CD14-positive monocyte (primary cell): ENCODE measurements at places on chromosomes 6 and 20. TPM values are rescaled to one million over a fixed set of nuclear protein-coding genes. Genes with fewer than 3 reads are reported as not detected.

DNA sequence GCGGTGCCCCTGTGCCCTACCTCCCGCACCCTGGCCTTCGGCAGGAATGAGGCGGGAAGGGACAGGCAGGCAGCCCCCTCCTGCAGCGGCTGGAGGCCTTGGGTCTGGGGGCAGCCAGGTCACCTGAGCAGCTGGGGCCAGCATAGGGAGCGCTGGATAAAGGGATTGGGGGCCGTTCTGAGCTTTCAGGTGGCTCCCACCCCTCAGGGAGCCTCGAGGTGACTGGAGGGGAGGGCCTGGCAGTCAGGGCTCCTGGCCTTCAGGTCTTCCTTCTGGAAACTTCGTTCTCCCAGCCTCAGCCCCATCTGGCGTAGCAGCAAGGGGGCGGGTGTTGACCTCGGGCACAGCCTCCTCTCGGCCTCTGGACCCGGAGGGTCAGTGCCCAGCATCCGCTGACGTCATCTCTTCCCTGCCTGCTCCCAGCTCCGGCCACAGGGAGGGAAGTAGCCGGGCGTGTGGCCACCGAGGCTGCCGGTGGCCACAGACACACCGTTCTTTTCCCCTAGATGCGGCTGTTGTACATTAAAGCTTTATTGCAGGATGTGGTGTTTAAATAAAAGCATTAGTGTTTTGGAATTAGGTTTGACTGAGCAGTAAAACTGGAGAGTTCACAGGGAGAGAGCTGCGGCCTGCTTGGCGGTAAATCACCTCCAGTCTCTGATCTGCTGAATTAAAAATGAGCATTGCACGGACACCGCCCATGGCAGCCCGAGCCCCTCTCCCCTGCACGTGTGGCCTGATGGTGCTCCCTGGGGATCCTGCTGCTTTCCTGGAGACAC, 80.0 kb upstream of the GATA5 start:
- DNase-seq, result no peak

- no peak for DNase-seq
Measured at GRCh38 chr20:51456511-51457509, 85.7 kb downstream of the NFATC2 start.

- no peak for DNase-seq
Measured at GRCh38 chr6:157663261-157663660, 159.8 kb upstream of the SNX9 start.

Gene SEL1L2
- not detected for polyA plus RNA-seq

Gene BTNL2
- not detected for polyA plus RNA-seq

Gene ELOVL4
- polyA plus RNA-seq, result not detected in 2 replicates
